ENCODE measurements at places on chromosomes 3 and 15.
A peak's percentile ranks its signal among the peaks of the same experiment; 100 is the strongest.

DNA sequence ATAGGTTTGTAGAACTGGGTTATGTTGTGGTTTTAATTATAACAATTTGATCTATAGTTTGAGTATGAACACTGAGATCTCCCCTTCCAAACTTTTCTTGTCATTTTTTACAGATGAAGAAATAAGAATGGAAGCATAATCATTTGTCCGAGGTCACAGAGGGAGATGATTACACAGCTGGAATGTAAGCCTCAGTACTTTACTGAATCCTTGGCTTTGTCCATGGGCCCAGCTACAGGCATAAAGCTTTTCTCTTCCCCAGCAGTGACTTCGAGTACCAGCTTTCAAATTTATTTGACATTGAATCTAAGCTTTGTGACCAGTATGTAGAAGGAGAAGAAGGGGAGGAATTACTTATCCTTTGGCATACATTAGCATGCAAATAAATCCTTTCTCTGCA lies 80.9 kb upstream of the DCBLD2 start:
- no peak for DNase-seq

DNA sequence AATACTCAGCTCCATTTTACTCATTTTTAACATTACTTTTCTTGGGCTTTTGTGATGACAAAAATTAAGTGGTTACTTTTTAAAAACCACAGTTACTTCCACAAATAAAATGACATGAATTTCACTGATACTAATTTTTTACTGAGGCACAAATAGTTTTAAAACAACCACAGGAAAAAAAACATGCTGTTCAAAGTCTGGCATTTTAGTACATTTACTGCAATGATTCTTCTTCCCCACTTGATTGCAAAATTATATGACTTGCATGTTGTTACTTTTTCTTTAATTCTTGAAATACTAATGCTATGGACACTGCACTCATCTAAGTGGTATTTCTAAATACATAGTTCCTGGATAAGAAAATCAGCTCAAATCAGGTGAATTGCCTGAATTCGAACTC lies 24.8 kb upstream of the SLMAP start:
- DNase-seq = no peak

DNA sequence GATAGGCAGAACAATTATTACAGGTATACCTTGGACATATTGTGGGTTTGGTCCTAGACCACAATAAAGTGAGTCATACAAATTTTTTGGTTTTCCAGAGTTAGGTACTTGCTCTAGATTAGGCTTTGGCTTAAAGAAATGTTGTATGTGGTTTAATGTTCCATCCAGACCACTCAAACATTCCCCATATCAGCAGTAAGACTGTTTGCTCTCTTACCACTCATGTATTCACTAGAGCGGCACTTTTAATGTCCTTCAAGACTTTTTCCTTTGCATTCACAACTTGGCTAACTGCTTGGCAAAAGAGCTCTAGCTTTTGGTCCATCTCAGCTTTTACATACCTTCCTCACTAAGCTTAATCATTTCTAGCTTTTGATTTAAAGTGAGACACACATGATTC lies 250.5 kb upstream of the SETMAR start:
- DNase-seq = no peak

- no peak for DNase-seq
Measured at GRCh38 chr15:71093054-71094024, 21.9 kb upstream of the THSD4 start.

DNA sequence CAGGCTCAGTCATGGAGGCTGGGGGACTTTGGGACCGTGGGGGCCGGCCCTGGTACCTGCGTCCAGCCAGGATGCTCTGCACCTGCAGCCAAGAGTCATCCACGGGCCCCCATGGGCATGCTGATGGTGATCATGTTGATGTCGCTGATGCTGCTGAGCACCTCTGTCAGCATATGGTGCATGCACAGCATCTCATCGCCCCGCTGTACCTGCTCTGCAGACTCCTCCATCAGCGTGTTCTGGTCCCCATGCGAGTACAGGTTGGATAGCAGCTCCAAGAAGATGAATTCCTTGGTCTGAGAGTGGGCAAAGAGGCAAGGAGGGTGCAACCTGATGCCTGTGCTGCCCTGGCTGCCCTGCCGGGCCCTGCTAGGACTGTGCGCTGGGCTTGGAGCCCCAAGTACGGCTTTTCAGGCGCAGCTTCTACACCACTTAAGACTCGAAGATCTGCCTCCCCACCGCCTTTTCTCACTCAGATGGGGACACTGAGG lies 7.2 kb downstream of the RPS17 start:
- no peak for DNase-seq

DNA sequence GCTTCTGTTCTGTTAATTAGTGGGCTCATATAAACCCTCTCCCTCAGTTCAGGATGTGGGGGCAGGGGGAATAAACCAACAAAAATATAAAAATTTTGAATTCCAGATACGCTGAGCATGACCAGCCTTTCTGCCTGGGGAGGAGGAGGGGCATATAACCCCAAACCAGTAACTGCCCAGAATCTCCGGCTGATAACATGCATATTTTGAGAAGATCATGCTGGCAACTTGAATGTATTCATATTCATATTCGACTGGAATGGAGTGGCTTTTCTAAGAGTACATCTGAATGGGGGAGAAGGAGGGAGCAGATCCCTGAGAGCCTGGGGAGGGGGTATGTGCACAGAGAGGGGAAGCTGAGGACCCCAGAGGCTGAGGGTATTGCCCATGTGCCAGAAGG lies 54.5 kb upstream of the LCTL start:
- DNase-seq = no peak

DNA sequence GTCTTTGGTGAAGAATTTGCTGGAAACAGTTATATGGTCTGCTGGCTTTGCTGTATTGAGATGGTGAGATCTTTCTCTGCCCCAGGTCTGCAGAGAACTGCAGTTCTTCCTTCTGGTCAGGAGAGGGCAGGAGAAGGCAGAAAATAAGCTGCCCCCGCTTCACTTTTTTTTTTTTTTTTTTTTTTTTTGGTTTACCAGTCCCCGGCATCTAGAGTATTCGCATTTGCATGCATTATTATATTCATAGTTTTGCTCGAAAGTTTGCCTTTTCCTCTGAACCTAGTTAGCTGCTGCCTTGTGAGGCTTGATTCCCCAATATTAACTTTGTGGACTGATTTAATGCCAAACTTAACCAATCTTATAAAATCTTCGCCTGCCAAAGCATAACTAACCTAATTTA lies 10.6 kb upstream of the PARL start:
- DNase-seq = peak; percentile 8

DNA sequence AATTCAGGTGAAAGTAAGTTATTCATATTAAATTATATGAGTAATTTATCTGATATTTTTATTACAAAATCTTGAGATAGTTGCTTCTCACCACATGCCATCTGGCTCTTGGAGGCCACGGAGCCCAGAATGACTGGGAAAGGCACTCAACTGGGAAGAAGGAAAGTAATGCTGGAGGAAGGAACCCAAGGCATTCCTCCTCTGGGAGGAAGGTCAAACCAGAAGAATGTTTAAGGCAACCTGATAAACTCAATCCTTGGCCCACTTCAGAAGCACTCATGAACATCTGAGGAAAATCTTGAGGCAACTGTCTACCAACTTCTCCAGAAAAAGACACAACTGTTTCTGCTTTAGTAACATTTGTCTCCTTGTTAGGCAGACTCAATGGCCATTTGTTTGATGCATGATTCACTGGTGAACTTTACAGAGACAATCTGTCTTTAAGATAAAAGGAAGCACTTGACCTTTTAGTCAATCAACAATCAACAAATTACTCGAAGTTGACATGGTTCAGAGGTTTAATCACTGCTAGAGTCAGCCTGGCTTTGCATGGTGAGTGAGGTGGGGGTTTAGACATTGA lies 261.4 kb upstream of the MME start:
- no peak for DNase-seq

GRCh38 chr15:30059771-30060170 lies 23.0 kb upstream of the GOLGA8J start:
- DNase-seq = no peak

DNA sequence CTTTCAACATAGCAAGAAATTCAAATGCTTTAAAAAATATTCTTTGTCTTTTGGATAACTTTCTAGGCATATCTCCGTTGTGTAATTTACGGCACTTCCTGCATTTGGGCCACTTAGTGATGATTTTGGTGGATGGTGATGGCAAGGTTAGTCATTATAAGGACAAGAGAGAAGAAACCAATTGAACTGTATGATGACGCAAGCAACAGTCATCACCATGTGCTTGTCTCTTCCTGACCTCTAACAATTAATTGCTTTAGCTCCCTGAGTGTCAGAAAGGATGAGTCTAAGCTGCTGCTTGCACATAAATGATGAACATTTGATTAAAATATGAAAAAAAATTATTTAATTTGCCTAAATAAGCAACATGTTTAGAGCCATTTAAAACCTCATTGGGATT lies 11.3 kb upstream of the P2RY12 start:
- DNase-seq = no peak

GRCh38 chr15:76196269-76197231 lies 114.7 kb downstream of the ETFA start:
- DNase-seq = no peak

GRCh38 chr3:144085964-144086363 lies 114.3 kb downstream of the DIPK2A start:
- DNase-seq = no peak

- DNase-seq = no peak
Measured at GRCh38 chr3:197320582-197320981, 22.2 kb upstream of the DLG1 start.

GRCh38 chr3:90092994-90093393 lies 985.6 kb downstream of the EPHA3 start:
- no peak for DNase-seq

- no peak for DNase-seq
Measured at GRCh38 chr15:69662645-69663000, 210.0 kb downstream of the RPLP1 start.

DNA sequence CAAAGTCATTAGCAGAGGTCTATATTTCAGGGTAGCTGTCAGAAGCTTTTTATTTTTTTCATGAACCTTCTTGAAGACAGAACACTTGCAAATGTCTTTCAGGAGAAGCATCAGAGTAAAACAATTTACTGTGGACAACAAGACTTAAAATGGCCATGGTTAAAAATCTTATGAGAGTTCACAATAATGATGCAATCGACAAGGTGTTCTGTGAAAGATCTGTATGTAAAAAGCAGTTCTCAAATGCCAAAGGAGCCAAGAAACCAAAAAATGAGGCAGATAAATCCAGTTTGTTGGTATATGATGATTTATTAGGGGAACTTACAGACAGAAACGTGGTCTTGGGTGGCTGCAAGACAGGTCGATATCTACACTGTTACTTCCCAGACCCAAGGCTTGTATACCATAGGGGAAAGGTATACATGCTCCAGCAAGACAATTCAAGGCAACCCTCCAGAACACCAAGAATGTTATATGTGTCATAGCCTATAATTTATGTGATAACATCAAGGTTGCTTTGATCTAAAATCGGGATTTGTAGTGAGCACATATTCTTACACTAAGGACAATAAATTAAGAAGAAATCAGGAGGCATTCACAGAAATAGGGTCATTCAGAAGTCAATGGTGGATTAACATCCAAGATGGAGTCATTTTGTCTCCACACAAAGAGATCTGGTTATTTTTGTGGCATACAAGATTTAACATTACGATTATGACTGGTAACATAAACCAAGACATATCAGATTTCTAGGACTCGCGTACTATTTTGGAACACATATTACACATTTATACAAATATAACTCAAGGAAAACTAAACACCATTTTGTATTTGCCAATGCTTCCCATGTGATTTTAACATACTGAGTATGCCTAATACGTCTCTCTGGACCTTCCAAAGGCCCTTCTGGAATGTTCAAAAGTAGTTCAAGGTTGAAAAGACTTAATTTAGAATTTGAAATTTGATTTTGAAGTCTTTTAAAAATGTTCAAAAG lies 316.4 kb downstream of the THSD4 start:
- DNase-seq = no peak

GRCh38 chr3:119570229-119570628 lies 9.1 kb upstream of the ADPRH start:
- no peak for DNase-seq

- no peak for DNase-seq
Measured at GRCh38 chr15:65663521-65663920, 41.8 kb downstream of the SLC24A1 start.

DNA sequence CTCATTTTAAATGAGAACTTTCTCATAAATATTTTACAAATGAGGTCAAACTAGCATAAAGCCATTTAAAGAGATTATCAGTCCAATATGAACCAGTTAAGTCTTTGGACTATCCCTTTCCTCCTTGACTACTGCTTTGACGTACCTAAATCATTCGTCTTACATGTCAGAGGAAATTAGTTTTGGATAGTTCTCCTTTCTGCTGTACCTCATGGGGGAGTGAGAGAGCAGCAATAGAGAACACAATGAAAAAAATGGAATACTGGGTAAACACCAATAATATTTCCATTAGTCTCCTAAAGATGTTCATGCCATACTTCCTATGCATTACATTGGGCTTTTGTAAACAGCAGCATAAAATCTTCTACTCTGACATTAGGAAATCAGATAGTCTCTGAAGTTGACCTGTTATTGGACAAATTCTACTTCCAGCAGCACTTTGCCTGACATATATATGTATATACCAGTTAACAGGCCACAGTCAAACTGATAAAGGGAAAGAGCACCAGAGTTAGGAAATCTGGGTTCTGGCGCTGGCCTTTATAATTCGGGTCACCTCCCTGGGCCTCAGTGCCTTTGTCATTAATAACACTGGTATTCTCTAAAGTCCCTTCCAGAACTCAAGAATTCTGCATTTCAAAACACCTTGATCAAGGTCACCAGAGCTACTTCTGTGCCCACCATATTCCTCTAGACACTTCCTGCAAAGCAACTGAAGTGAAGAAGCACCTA lies 26.8 kb downstream of the TIMMDC1 start:
- no peak for DNase-seq

GRCh38 chr3:97694876-97695275 lies 69.7 kb upstream of the ARL6 start:
- no peak for DNase-seq

GRCh38 chr3:29335943-29336342 lies 55.1 kb downstream of the RBMS3 start:
- no peak for DNase-seq

DNA sequence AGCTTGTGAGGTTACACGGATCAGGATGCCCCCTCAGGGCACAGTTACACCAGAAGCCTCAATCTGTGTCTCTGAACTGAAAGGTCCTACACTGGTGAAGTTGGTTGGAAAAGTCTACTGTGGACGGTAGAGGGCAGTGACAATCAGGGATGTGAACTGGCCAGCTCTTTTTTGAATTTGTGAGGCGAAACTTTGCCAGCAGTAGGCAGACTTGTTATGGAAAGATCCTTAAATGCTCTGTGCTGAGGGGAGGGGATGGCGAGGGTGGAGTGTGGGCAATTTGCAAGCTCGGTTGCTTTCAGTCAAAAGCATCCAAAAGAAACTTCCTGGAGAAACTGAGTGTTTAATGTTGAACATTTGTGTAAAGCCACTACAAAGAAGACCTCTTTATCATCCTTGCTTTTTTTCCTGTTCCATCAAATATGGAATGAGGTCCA lies 127.4 kb upstream of the ABHD17C start:
- DNase-seq = peak; percentile 23

DNA sequence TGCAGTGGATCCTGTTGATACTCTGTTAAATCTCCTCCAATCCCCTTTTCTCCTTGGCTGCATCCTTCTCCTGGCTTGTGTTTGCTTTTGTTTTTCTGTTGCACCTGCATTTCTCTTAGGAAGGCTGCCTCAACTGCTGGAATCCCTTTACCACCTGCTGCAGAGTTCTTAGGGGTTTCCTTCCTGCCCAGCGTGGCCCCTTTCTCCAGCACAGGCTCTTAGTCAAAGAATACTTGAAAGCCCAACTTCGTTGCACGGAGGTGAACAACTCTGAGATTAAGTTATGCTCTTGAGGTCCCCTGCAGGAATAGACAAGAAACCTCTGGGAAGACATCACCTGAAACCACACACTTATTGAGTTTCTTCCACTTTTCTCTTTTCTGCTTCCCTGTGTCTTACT lies 121.6 kb upstream of the GRM7 start:
- DNase-seq = no peak

GRCh38 chr3:7292362-7292761 lies 431.4 kb downstream of the GRM7 start:
- no peak for DNase-seq

All from NCI-H2081 treated with DMSO at 0.1 percent for 48 hours (cell line).